ENCODE measurements at places on chromosomes 5 and 9.

GRCh38 chr5:74241751-74242140 lies 398.8 kb downstream of the ENC1 start:
- no peak for DNase-seq

DNA sequence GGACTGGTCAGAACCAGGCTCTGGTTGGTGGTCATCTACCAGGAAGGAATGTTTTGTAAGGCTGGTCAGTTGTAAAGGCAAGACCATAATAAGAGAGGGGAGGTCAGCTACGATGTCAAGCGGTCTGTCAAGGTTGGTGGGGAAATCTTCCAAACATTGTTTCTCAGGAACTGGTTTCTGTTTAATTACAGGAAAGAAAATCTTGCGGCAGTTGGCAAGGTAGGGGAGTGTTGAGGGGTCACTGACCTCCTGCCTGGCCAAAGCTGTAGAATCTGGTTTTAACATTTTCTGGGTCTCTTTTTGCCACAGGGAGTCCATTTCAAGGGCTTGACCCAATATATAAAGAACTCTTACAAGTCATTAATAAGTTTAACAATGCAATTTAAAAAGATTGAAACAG lies 39.0 kb upstream of the BARX1 start:
- no peak for DNase-seq

DNA sequence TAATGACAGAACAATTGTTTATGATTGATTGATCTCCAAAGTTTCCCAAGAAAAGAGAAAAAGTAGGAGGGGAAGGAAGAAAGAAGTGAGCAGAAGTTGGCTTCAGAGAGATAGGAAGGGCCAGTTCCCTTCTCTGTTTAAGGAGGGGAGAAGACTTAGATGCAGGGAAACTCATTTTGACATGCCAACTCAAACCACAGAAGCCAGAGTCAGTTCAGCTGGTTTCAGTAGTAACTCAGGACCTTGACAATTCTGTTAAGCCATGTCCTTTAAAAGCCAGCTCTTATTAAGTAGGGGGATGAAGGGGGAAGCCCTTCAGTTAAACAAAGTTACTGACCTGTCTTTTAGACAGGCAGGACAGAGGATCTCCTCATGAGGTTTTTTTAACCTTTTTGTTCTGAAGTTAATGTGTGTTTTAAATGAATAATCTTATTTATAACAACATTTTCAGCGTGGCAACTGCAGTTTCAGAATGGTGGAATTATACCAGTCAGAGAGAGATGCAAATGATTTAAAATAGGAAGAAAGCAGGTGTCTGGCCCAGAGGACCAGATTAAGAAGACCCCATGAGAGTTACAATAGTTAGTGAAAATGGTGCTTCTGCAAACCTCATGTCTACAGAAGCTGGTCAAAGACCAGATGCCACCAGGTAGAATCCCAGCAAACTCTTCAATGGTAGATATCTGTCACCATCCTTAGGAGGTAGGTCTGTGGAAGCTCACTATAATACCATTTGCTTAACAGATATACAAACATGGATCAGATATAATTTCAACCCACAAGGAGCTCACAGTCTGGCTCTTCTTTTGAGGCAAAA lies 29.3 kb upstream of the ABL1 start:
- no peak for DNase-seq

DNA sequence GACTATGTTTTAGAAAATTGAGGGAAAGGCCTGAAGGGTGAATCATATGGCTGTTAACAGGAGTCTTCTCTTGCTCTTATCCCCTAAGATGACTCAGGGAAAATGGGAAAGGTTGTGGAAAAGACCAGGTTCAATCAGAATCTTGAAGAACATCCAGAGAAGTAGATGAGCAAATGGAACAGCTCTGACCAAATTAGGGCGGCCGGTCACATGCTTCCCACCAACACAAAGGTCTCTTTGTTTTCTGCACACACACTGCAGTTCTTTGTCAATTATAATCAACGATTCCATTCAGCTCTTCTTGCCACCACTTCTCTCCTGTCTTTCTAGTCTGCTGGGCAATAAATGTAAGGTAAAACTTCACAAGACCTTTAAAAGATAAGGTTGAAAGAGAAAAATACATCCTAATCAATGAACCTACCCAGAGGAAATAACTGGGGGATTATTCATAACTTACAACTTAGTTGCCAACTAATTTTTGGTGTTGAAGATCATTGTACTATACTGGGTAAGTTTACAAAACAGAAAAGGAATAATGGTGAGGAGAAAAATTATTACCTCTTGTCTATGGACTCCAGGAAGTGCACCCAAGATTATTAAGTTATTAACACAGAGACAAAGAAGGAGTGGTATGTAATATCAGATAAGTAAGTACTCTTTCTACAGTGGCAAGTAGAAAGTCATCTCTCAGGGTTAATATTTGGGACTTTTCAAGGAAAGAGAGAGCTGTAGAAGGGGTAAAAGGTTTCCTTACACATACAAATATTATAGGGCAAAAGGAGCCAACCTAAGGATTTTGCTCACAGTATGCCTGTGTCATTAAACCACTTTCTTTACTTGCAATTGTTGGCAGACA lies 441.9 kb upstream of the PIK3R1 start:
- DNase-seq: no peak

DNA sequence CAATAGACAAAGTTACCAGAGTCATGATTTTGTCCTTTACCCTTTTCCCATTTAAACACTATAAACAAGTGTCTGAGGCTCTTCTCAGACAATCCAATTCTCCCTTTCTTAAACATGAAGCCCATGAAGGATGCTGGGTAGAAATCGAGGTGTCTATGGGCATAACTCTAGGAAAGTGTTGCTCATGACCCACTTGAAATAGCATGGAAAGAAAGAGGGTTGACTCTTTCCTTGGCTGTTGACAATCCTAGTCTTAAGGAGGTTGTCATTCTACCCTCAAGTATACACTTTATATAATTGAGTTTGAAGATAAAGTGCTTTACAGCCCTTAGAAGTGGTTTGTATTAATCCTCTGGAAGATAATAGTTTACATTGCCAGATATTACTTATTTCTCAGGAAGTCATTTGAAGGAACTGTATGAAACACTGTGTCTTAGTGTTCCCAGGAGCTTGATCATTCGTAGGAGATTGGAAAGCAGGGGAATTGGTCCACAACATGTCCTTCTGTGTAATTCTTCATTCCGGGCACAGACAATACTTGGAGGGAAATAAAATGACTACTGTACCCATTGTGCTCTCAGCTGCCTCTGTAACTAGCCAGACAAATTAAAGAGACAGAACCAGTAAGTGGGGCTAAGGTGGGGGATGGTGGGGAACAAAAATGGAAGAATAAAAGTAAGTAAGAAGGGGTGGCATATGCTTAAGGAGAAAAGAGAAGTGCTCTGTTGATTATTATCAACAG lies 1078.3 kb upstream of the DMAC1 start:
- DNase-seq: no peak

- DNase-seq: no peak
Observed at GRCh38 chr5:133582971-133583370, 29.4 kb downstream of the FSTL4 start.

- DNase-seq: peak; percentile 41
Observed at GRCh38 chr5:174935854-174936474, 211.6 kb downstream of the MSX2 start.

GRCh38 chr5:124752854-124753720 lies 6.6 kb upstream of the ZNF608 start:
- no peak for DNase-seq

- no peak for DNase-seq
Observed at GRCh38 chr5:179177711-179178575, 117.8 kb downstream of the ZNF354C start.

- no peak for DNase-seq
Observed at GRCh38 chr9:130421802-130422276, 22.9 kb upstream of the ASS1 start.

GRCh38 chr9:28190981-28191380 lies 617.7 kb upstream of the C9orf72 start:
- DNase-seq: no peak

DNA sequence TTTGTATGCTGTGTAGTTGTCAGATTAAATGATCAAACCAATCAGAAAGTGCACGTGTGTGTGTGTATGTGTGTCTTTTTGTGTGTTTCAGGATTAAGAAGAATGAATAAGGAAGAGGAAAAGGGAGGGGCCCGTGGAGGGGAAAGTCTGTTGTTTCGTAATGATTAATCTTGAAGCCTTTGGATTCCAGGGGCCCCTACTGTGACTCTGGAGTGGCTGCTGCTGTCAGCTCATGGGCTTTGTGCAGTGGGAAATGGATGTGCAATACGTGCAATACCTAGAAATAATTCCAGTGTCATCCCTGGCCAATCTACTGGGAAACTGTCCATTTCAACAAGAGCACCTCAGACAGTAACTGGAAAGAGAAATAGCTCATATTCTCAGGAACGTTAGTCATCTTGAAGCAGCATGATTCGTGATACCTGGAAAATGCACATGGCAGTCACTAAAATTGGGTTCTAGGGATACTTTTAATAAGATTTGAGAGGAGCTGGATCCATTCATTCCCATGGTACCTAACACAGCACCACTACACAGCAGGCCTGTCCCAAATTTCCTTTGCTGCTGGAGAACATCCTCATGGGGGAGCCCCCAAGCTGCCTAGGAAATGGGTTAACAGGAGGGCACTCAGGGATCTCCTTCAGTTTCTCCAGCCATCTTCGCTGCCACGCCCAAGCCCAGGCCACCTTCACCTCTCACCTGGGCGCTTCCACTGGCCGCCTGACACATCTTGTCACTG lies 186.3 kb downstream of the NR3C1 start:
- no peak for DNase-seq

- no peak for DNase-seq
Observed at GRCh38 chr5:55578771-55579170, 44.0 kb upstream of the PLPP1 start.

GRCh38 chr5:5011151-5011550 lies 129.0 kb upstream of the ADAMTS16 start:
- no peak for DNase-seq

GRCh38 chr9:129481810-129482511 lies 138.9 kb downstream of the C9orf50 start:
- DNase-seq: no peak

DNA sequence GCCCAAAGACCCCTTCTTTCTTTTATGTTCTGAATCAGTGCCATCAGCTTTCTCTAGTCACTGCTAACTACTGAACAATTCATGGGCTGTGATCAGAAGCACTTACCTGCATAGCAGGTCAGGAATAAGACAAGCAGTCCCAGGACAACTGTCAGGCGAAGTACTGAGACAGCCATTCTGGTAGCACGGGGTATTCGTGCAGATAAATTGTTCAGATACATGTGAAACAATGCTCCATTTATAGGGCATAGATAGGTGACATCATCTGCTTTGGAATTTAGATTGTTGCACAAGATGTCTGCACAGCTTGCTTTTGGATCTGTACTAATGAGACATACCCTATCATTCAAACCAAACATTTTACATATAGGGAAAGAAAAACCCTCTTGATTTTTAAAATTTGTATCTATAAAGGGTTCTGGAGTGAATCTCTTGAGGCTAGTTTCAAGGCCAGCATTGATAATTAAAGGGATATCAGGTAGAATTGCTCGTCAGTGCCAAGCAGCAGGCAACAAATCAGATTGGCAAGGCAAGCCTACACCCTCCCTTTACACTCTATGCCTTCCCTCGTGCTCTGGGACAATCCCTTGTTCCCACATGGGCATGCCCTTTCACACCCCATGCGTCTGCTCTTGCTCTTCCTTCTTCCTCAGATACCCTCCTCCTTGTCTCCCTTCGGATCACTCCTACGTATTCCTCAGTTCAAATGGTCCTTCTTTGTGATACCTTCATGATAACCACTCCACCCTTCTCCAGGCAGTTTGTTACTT lies at the start of gene C5orf46:
Gene C5orf46 (minus strand): TSS at position 213 of the 770 bp plus-strand sequence. CDS start 37 bp downstream, at position 176.
- DNase-seq: no peak

DNA sequence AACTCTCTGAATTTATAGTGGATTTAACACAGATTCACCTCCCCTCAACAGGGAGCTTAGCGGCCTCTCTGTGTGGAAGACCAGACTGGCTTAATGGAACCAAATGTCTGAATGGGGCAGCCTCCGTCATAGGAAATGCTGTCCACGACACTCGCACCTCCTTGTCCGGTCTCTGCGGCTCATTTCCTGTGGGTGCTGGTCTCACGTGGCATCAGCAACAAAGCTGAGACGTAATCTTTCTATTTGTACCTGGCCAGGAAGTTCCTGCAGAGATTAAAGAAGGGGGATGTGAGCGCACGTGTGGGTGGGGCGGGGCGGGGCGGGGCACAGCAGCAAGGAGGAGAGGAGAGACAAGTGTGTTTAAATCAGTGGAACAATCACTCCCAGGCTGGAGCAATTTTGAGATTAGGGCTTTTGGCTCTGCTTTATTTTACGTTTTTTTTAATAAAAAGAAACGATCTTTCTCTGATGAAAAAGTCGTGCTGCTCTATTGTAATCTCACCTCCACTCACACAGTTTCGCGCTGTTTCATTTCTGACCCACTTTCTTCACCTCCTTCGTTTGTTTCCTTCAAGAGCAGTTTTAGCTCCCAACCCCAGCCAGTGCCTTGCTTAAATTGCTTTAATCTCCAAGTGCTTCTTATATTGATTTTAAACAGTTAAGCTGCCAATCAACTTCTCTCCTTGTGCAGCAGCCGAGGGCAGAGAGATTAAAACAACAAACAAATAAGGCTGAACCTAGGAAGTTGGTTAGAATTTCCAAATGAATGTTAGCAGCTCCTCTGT lies 132.2 kb upstream of the ASTN2 start:
- no peak for DNase-seq

- no peak for DNase-seq
Observed at GRCh38 chr5:9140711-9141110, 405.2 kb downstream of the SEMA5A start.

GRCh38 chr5:77751328-77752023 lies 24.7 kb downstream of the TBCA start:
- DNase-seq: no peak

DNA sequence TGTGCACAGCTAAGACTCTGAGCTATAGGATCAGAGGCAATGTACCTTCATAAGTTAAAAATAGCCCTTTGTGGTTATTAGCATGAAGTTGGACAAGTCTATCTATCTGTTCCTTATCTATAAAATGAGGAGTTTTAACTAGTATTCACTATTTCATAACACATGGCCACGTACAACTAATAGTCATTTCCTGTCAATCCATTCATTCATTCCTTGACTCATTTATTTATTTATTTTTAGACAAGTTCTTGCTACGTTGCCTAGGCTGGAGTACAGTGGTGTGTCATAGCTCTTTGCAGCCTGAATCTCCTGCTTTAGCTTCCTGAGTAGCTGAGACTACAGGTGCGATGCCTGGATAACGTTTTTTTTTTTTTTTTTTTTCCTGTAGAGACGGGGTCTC lies 92.1 kb downstream of the NR3C1 start:
- no peak for DNase-seq

DNA sequence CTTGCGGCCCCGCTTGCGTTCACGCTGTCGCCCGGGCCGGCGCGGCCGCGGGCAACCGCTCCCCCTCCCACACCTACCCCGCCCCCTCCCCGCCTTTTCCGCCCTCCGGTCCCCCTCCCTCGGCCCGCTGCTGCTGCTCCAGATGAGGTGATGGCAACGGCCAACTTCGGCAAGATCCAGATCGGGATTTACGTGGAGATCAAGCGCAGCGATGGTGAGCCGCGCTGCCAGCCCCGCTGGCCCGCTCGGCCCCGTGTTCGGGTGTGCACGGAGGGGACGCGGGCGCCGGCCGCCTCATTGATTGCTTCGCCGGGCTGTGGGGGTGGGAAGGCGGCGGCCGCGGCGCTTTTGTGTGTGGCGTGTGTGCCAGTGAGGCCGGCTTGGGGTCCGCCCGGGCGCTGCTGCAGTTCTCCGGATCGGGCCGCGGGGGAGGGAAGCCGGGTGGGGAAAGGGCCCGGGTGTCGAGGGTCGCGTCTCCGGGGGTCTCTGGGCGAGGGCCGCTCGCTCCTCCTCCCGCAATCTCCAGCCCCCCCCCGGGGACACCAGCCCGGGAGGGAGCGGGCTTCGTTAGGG lies 403 bp downstream of the KIF2A start:
- no peak for DNase-seq
